IMR-90 (cell line): ENCODE measurements at places on chromosomes 5 and 9. TPM values are rescaled to one million over a fixed set of nuclear protein-coding genes. Genes with fewer than 3 reads are reported as not detected.
A peak's percentile ranks its signal among the peaks of the same experiment; 100 is the strongest.

GRCh38 chr5:142017832-142018427 is 5.1 kb upstream of the GNPDA1 start:
- H3K27me3 ChIP-seq, result peaks cover 3% of the 10 kb centered on the region; the same call in 1 of the 2 replicates
- no peak overlapping the region for H3K27ac ChIP-seq
- H3K36me3 ChIP-seq, result no peaks in the 10 kb centered on the region
- H3K4me1 ChIP-seq, result peaks cover 7% of the 10 kb centered on the region
- H3K4me3 ChIP-seq, result no peak overlapping the region
- peak; percentile 75 for DNase-seq

GRCh38 chr5:92552206-92553160 is 1028.5 kb downstream of the NR2F1-AS1 start:
- H3K4me3 ChIP-seq, result no peak overlapping the region; the same call in 1 of the 2 replicates
- no peaks in the 10 kb centered on the region for H3K36me3 ChIP-seq
- H3K27me3 ChIP-seq, result no peaks in the 10 kb centered on the region
- H3K27ac ChIP-seq, result peak overlapping the region; percentile 53
- H3K4me1 ChIP-seq, result no peaks in the 10 kb centered on the region; the same call in 1 of the 2 replicates

- H3K27ac ChIP-seq, result no peak overlapping the region
- H3K4me1 ChIP-seq, result no peaks in the 10 kb centered on the region
- no peaks in the 10 kb centered on the region for H3K36me3 ChIP-seq
- no peak overlapping the region for H3K4me3 ChIP-seq
Measured at GRCh38 chr5:11642438-11642837, 261.8 kb downstream of the CTNND2 start.

Gene PCDHGB7
- 7.4 and 8.1 TPM in 2 replicates for polyA plus RNA-seq

- DNase-seq, result no peak
- H3K27me3 ChIP-seq, result peaks cover 18% of the 10 kb centered on the region
- H3K4me1 ChIP-seq, result no peaks in the 10 kb centered on the region
Measured at GRCh38 chr9:89498852-89499480, 1.1 kb upstream of the SEMA4D start.

Gene IRX1
- not detected in 2 replicates for polyA plus RNA-seq
